Thymus (tissue), 14 donors: ENCODE measurements at places on chromosomes 16 and 17.
A peak's percentile ranks its signal among the peaks of the same experiment; 100 is the strongest.

DNA sequence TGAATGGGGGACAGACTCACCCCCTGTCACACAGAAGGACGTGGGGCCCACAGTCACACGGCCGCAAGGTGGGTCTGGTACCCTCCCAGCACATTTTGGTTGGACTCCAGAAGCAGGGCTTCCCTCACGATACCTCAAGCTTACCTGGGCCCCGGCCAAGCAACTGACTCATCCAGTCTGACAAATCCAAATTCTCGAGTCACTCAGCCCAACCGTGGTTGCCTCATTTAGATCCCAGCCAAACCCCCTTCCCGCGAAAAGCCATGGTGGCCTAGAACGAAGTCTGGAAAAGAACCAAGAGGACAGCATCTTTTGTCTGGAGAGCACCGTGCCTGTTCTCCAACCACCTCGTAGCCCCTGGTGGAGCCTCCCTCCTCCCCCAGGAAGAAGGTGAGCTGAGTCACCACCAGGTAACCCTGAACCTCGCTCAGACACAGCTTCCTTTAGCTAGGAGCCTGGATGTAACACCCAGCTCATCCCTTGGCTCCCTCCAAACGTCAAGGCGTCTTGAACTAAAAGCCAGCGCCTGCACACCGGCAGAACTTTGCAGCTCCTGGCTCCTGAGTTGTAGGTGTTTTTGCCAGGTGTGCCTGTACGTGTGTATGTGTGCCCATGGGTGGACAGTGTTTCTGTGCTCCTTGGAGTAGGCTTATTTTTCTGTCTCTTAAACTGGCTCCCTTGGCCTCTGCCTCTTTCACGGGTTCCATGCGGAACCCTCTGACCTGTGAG is 78.9 kb downstream of the CMIP start:
- DNase-seq: no peak

DNA sequence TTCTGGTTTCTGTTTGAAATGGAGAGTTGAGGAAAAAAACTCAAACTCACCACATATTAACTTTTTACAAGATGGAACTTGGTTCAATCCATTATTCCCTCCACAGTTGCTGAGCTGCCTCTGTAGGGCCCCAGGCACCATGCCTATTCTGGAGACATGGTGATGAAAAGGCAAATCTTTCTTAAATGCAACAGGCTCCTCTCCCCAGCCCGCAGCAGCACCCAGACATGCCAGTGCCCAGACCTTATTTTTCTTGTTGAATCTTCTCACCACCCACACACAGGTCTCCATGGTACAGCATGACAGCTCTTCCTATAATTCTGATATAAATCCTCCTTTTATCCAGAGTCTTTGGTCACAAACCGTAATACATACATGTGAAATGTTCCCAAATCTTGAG is 7.6 kb downstream of the CYTH1 start:
- no peak for DNase-seq

GRCh38 chr17:40617678-40618240 is 29.9 kb downstream of the SMARCE1 start:
- no peak for DNase-seq

DNA sequence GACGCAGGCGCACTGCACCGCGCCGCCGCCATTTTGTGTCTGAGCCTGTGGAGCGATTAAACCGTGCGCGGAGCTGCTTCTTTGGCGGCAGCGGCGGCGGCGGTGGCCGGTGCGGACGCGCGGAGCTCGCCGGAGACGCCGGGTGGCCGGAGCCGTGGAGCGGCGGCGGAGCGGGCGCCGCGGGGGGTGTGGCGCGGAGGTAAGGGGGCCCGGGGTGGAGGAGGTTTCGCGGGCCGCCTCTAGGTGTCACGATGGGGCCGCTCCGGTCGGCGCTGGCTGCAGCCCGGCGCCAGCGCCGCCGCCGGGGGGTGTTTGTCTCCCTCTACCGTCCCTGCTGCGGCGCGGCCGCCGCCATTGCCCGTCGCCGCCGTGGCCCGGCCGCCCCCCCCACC is at the start of gene CTCF:
TSS of gene CTCF (plus strand) at position 1 of the 392 bp plus-strand sequence. CDS start 48,307 bp downstream, outside the sequence.
- DNase-seq: no peak

DNA sequence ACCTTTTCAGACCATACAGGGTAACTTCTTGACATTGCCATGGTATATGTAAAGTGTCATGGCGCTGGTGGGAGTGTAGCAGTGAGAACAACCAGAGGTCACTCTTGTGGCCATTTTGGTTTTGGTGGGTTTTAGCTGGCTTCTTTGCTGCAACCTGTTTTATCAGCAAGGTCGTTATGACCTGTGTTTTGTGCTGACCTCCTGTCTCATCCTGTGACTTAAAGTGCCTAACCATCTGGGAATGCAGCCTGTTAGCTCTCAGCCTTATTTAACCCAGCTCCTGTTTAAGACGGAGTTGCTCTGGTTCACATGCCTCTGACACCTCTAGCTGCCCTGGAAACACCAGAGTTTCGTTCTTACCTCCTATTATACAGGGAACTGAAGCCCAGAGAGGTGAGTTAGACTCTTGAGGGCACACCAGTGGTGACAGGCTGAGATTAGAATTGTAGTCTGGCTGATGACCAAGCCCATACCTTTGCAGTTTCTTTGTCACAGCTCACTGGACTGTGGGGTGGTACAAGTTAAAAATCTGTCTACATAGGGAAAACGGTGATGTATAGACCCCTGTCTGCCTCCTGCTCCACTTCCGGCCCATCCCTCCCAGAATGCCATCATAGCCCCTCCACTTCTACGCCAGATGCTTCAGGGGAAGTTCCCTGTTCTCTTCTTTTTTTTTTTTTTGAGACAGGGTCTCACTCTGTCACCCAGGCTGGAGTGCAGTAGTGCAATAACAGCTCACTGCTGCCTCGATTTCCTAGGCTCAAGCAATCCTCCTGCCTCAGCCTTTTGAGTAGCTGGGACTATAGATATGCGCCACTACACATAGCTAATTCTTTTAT is 21.0 kb downstream of the KSR1 start:
- no peak for DNase-seq

DNA sequence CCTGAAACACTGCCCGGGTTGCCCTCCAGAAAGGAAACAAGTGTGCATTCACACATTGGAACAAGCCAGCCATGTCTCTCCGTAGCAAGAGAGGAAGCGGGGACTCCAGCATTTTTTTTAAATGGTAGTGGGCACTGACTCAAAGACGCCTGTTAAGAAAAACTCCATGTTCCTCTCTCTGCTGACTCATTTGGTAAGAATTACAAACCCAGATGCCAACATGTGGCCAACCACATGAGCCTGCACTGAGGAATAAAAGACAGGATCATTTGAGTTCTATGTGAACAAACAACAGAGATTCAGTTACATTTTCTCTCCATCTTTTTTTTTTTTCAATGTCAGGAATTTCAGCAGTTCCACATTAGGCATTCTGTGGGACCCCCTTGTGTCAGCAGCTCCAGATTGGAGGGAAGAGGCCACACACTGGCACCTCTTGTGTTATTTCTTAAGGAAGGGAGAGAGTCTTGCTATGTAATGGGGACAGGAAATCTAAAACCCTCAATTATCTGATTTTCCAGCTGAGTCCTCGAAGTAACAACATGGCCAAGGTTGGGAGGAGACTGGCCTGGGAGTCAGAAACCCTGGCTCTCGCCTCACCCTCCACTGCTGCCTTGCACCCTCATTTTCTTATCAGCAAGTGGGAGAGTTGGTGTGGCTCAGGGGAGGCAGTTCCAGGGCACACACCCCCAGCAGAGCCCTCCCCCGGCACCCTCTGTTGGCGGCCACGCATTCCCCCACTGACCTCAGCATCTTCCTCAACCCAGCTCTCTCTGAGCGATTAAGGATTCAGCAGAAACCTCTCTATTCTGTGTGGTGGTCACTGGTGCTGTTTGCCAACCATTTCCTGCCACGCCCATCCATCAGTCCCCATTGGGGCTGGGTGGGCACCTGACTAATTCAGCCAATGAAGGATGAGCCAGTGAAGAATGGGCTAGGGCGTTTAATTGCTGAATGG is 173.0 kb downstream of the FOXL1 start:
- DNase-seq: no peak

DNA sequence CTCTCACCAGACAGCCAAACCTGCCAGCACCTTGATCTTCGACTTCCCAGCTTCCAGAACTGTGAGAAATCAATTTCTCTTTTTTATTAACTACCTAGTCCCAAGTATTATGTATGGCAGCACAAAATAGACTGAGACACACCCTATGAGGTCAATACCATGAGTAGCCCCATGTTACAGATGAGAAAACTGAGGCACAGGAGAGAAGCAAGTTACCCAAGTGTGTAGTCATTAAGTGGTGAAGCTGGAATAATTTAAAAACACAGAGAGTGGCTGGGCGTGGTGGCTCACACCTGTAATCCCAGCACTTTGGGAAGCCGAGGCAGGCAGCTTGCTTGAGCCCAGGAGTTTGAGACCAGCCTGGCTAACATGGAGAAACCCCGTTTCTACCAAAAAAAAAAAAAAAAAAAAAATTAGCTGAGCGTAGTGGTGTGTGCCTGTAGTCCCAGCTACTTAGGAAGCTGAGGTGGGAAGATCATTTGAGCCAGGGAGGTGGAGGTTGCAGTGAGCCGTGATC is 4.9 kb downstream of the NQO1 start:
- DNase-seq: no peak

DNA sequence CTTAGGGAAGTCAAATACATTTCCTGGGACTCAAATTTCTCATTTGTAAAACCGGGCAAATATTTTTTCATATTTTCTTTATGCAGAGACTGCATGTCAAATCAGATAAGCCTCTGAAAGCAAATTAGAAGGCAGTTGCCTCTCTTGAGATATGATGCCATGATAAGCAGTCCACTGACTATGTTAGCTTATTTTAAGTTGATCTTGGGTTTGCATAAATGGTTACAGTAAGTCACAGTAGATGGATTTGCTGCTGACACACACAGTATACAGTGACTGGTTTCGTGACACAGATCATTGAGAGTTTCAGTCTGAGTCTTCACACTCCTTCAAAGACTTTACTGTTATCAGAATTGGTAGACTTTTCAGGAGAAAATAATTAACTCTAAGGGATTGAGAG is 927.6 kb upstream of the CDH8 start:
- DNase-seq: no peak

DNA sequence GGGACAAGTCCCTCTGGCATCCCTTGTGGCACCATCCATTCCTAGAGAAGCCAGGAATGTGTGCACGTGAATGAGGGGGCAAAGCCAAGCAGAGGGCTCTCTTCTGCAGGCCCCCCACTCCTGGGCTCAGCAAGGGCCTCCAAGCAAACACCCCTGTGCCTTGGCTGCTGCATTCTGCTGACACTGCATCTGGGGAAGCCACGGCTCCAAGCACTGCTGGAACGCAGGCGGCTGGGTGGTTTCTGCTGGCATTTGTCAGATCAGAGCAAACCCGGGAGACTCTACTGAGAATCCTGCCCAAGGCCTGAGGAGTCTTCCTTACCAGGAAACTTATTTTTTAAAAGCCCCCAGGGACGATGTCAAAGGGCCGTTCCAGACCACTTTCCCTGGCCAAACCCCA is 23.3 kb downstream of the ATP6V0D1 start:
- no peak for DNase-seq

GRCh38 chr16:29811896-29812665 is at the start of gene PRRT2:
Gene PRRT2 (plus strand): TSS chr16:29812193. CDS start chr16:29813055, 862 bp downstream.
- peak; percentile 61 for DNase-seq

- no peak for DNase-seq
These were observed 8.7 kb downstream of the GRN start for GRCh38 chr17:44353672-44354331.

GRCh38 chr16:25063865-25064264 is 47.7 kb upstream of the LCMT1 start:
- no peak for DNase-seq

GRCh38 chr17:9144502-9145249 is 123.4 kb downstream of the NTN1 start:
- DNase-seq: no peak

- DNase-seq: no peak
These were observed 11.0 kb upstream of the CENPT start for GRCh38 chr16:67858500-67858899.

DNA sequence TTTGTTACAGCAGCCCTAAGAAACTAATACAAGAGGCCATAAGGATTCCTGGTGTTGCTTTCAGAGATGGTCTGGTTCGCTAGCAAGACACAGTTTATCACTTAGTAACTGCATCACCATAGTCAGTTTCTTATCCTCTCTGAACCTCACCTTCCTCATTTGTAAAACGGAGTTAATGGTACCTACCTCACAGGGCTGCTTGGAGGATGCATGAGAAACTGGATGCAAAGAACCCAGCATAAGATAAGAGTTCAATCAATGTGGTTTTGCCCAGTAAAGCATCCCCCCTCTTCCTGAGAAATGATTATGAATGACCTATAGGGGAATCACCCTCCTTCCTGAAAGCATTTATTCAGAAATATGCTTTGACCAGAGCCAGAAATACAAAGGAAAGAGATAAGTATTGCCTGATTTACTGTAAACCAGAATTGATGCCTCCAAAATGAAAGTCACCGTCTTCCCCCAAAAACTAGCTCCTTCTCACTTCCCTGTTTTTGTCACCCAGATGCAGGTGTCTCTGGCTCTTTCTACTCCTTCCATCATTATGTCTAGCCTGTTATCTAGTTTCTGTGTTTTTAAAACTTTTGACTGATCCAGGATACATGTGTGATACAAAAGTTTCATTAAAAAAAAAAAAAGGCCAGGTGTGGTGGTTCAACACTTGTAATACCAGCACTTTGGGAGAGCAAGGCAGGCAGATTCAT is 2.8 kb upstream of the TEFM start:
- no peak for DNase-seq

- DNase-seq: no peak
These were observed 40.2 kb downstream of the GPT2 start for GRCh38 chr16:46924402-46924801.

DNA sequence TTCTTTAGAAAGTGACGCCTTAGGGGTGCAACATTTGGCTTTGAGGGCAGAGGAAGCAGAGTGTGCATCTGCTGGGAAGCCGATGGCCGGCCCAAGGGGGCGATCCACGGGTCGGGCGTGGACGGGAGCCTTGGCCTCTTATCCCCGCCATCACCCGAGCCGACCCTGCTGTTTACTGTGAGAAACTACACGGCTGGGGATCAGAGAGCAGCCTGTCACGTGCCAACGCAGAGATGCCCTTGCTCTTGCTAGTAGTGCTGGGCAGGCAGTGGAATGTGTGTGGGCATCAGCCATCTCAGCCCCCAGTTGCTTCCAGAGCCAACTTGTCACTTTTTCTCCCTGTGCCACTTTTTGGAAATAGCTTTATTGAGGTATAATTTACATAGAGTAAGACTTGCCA is 26.7 kb upstream of the ITGB4 start:
- DNase-seq: no peak

DNA sequence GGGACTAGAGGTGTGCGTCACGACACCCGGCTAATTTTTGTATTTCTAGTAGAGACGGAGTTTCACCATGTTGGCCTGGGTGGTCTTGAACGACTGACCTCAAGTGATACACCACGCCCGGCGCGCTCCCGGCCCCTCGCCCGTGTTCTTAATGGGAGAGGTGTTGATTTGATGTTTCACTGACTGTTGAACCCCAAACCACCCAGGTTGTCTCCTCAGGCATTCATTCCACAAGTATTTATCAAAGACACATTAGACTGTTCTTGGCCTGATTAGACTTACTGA is 1.4 kb downstream of the CENPN start:
- DNase-seq: no peak

GRCh38 chr17:62782730-62783270 is 25.3 kb downstream of the MARCHF10 start:
- DNase-seq: no peak
